HCT116 (cell line): ENCODE measurements at places on chromosomes 11 and 22.

DNA sequence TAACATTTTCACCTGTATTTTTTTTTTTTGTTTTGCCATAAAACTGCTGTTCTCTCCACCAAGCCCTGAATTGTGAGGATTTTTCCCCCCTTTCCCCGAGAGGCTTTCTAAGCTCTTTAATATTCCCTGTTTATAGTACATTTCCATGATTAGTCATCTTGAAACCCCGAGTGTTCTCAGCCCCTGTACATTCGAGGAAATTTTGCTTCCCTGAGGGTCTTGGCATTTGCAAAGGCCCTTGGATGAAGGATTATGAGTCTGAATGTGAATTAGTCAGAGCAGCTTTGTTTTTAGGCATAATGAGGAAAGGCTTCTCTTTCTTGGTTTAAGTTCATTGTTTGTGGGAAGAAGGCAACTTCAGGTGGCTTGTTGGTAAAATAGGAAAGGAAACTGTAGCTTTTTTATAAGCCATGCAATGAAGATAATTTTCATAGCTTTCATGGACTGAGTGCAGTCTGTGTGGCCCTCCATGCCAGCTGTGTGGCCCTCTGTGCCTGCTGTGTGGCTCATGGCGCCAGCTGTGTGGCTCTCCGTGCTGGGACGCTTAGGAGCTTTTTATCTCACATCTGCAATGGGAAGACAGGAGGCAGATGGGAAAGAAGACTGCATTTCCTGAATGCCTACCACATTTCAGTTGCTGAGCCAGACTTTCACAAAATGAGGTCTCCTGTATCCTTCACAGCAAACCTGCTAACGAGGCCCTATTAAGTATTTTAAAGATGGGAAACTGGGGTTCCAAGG is 129.0 kb downstream of the TEAD1 start:
- no peak for DNase-seq

DNA sequence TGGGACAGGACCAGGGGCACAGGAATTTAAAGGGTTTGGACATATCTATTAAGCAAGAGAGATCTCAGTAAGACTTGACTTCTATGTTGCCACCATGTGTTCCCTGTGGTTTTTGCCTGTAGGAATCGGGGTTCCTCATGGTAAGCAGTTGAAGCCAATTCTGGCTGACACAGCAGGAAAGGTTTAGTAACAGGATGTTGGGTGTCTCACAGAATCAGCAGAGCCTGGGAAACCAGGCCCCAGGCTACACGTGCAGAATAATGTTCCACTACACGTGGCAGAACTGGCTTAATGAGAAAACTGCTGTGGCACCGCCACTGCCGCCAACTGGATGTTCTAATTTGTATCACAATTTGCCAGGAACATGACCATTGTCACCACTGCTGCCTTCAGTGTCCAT is 264.6 kb upstream of the PLET1 start:
- no peak for DNase-seq

DNA sequence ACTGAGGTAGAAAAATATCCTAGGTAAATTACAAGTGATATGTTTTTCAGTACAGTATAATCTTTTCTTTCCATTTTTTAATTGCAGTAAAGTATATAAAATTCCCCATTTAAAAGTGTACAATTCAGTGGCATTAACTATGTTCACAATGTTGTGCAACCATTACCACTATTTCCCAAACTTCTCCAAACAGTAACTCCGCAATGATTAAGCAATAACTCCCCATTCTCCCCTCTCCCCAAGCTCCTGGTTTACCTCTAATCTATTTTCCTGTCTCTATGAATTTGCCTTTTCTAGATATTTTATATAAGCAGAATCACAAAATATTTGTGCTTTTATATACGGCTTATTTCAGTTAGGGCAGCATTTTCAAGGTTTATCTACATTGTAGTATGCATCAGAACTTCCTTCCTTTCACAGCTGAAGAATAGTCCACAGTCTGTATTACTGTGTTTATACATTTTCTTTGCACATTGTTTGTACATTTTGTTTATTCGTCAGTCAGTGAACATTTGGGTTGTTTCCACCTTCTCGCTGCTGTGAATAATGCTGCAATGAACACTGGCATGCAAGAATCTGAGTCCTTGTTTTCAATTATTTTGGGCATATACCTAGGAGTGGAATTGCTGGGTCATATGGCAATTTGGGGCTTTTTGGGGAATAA is 110.7 kb downstream of the RPL27A start:
- no peak for DNase-seq

DNA sequence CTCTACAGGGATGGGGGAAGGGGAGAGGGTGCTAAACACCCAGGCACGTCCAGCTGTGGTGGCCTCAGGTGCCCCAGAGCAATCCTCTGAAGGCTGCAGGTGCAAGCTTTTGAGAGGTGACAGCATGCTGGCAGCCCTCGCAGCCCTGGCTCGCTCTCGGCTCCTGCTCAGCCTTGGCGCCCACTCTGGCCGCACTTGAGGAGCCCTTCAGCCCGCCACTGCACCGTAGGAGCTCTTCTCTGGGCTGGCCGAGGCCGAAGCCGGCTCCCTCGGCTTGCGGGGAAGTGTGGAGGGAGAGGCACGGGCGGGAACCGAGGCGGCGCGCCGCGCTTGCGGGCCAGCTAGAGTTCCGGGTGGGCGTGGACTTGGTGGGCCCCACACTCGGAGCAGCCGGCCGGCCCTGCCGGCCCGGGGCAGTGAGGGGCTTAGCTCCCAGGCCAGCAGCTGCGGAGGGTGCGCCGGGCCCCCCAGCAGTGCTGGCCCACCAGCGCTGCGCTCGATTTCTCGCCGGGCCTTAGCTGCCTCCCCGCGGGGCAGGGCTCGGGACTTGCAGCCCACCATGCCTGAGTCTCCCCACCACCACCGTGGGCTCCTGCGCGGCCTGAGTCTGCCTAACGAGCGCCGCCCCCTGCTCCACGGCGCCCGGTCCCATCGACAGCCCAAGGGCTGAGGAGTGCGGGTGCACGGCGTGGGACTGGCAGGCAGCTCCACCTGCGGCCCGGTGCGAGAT is 112.1 kb downstream of the TRIM29 start:
- DNase-seq, result no peak

- peak; percentile 60 for DNase-seq
These were observed 2.9 kb downstream of the RPL3 start for GRCh38 chr22:39316440-39317083.

- no peak for DNase-seq
These were observed 394 bp downstream of the CHRM4 start for GRCh38 chr11:46391186-46391577.
